Stimulated activated CD4-positive, alpha-beta T cell treated with anti-CD3 and anti-CD28 coated beads, TNF-alpha, amount 100 ng/mL, for 1 hour (primary cell): ENCODE measurements at places on chromosomes 12 and 14.

GRCh38 chr12:3364226-3364625, 126.8 kb upstream of the PRMT8 start:
- DNase-seq = no peak

DNA sequence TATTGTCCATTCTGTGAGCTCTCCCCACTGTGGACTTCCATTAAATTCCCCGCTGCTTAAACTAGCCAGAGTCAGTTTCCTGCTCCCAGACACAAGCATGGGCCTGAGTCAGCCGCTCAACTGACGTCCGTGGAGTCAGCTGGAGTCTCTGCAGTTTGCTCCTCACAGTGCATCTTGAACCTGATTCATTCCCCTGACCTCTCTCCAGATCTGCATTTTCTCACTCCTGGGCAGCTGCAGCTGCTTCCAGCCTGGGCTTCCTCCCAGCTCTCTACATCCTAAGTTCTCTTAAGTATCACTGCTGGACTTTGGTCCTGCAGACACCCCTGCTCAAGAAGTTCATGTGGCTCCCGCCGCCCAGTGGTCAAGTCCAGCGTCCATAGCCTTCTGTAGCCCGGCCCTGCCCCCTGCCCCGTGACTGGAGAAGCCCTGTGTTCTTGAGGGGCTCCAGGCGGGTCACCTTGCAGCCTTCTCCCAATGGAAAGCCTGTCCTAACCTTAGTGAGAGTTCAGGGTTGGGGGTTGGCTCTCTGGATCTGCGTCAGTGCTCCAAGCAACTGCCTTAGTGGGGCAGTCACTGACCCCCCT, 20.0 kb downstream of the NFKBIA start:
- no peak for DNase-seq

DNA sequence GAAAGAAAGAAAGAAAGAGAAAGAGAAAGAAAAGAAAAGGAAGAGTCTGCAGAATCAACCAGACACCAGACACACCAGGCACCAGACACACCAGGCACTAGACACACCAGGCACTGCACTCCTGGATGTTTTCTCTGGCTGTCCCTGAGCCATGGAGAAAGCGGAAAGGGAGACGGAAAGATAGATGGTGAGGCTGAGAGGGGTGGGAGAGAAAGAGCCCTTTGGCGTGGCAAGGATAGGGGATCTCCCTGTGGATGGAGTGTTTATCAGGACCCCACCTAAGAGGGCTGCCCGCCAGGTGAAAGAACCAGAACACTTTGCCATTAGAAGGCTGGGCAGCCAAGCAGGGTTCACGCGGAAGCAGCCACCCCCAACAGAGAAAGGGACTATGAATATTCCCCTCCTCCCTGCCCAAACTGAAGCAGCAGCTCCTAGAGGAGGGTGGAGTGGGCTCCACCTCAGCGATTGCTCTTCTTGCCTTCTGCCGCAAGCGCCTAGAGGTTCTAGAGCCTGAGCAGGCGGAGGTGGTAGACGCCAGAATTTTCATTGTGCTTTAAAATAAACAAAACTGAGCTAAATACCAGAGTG, 13.4 kb downstream of the ST8SIA1 start:
- no peak for DNase-seq

- no peak for DNase-seq
These were observed 9.8 kb downstream of the OR2AP1 start for GRCh38 chr12:55582066-55582465.

DNA sequence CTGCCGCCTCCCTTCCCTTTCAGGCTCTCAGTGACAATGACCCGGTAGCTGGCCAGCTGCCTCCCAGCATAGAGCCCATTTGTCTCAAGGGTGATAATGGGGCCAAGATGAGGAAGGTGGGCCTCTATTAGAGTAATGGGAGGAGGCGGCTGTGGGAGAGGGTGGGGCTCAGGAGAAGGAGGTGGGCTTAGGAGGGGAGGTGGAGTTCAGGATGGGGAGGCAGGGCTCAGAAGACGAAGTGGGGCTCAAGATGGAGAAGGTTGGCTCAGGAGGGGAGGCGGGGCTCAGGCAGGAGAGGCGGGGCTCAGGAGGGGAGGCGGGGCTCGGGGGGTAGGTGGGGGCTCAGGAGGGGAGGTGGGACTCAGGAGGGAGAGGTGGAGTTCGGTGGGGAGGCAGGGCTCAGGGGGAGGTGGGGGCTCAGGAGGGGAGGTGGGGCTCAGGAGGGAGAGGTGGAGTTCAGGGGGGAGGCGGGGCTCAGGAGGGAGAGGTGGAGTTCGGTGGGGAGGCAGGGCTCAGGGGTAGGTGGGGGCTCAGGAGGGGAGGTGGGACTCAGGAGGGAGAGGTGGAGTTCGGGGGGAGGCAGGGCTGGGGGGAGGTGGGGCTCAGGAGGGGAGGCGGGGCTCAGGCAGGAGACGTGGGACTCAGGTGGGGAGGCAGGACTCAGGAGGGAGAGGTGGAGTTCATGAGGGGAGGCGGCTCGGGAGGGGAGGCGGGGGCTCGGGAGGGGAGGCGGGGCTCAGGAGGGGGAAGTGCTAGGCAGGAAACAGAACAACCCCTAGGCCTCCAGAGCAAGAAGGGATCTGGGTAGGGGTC, 36.8 kb downstream of the IQSEC3 start:
- no peak for DNase-seq

DNA sequence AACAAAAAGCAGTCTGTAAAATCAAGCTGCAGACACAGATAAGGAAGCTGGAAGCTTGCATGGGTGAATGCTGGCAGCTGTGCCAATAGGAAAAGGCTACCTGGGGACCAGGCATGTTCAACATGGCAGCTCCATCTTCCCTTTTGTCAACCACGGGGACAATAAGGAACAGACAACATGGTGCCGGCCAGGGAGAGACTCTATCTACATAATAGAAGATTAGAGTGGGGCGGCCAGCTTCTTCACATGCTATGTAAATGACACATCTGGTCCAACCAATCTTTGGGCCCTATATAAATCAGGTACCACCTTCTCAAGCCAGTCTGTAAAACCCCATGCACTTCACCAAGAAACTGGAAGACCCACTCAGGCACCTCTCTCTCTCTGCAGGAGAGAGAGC, 157.6 kb downstream of the SUDS3 start:
- DNase-seq = no peak

GRCh38 chr14:101481557-101481956, 79.7 kb upstream of the DIO3 start:
- no peak for DNase-seq

- no peak for DNase-seq
These were observed 88.2 kb downstream of the SLCO1B1 start for GRCh38 chr12:21219206-21219605.

- no peak for DNase-seq
These were observed 147.4 kb upstream of the FOXN3 start for GRCh38 chr14:89564286-89564957.

GRCh38 chr14:93396456-93396855, 34.3 kb upstream of the UNC79 start:
- DNase-seq = no peak

- no peak for DNase-seq
These were observed 2.8 kb upstream of the SLC25A47 start for GRCh38 chr14:100320157-100320856.

GRCh38 chr12:106780010-106780631, 5.6 kb downstream of the RIC8B start:
- no peak for DNase-seq

GRCh38 chr12:5459051-5459782, 27.3 kb downstream of the NTF3 start:
- no peak for DNase-seq

DNA sequence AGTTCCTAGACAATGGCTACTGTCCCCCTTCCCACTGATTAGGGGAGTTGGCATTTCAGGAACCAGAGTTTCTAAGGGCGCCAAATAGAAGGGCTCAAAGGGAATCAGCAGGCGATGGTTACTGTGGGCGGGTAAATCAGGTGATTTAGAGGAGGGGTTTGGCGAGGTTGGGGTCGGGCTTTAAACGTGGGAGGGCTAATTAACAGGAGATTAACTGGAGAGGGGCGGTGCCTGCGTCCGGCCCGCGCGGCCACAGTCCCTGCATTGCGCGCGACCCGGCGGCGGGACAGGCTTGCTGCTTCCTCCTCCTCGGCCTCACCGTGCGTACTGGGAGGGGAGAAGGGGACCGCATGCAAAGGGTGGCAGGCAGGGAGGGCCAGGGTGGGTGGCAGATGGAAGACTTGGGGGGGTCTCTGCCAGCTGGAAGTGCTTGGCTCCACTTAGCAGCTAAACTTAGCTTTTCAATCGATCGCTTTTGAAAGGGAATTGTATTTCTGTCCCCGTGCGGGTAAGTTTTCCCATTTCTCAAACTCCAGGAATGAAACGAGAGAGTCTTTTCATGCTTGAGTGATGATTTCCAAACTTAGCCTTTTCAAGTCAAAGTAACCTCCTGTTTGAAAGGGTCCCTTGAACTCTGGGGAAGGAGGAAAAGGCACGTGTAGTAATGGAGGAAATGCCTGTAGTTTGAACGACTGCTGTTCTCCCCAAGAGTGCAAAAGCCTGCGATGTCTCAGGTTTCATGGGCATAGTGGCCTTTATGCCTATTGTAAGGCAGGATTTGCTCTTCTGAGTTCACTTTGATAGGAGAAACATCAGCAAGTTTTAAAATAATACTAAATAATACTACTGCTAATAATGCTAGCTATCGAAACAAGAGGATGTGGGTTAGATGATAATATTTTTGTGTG, at the start of gene MGST1:
Gene MGST1, plus strand, starts transcription at position 255 of the 908 bp plus-strand sequence. CDS start 6,608 bp downstream, outside the sequence.
- no peak for DNase-seq

- DNase-seq = peak; percentile 57
These were observed 50.5 kb downstream of the IRF2BPL start for GRCh38 chr14:76977793-76978720.

DNA sequence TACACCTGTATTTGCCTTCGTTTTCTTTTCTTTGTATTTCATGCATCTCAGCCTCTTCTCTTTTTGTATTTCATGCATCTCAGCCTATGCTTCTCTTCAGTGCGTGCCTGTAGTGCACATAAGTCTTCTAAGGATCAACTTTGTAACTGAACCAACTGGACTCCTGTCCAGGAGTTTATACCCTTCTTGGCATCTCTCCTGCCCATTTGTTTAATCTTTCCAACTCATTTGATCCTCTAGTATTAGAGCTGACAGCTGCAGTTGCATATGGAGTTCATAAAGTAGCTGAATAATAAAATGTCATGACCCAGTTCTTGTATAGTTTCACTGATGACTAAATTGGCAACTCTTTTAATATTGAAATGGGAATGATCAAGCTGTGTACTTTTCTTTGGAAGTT, 89.7 kb downstream of the FGD4 start:
- no peak for DNase-seq

DNA sequence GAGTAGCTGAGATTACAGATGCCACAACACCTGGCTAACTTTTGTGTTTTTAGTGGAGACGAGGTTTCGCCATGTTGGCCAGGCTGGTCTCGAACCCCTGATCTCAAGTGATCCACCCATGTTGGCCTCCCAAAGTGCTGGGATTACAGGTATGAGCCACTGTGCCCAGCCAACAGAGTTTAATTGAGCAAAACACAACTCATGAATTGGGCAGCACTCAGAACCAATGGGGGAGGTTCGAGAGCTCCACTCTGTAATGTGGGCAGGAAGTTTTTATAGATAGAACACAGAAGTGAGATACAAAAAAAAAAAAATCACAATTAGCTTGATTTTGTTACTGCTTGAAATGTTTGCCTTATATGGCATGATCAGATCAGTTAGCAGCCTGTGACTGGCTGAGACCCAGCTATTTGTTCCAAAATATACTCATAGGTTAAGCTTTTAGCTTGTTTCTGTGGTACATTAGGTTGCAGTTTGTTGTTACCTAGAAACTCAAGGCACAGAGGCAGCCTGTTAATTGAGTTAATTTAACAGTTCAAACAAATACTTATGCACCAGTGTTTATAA, 1.4 kb upstream of the P2RX2 start:
- no peak for DNase-seq

DNA sequence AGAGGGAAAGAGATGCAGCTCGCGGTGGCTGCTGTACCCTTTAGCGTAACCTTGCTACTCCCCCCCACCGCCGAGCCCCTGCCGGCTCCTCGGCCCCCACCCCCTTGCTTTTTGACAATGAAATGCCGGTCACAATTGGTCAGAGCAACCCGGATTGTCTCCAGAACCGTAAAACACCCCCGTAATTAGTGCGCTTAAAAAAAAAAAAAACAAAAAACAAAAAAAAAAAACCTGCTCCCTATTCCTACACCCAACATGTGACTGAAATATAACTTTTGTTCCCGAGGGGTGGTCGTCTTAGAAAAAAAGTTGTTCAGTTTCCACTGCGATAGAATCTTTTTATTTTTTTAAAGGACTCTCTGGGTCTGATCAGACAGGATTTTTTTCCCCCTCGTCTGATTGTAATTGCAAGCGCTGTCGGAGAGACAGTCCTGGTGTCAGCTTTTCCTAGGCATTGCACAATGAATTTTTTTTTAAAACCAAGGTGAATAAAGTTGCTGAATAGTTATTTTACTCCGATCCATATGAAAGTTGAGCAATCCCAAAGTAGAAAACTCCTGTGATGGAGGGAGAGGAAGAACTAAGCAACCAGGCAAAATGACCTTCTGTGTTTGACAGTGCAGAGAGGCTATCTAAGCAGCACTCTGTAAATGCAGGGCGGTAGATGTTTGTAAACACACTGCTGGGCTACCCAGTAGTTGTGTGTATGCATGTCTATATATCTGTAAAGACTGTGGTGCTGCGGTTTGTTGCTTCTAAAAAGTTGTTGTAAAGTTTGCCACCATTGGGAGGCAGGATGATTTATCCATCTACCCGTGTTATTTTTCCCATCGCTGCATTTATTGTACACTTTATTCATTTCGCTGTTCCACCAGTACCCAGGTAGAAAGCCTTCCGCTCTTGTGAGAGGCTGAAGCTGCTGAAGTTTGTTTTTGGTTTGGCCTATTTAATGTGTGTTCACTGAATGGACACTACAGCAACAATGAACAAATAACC, 1.1 kb downstream of the ETV6 start:
- no peak for DNase-seq

GRCh38 chr14:56905282-56905681, 95.0 kb upstream of the OTX2 start:
- no peak for DNase-seq

DNA sequence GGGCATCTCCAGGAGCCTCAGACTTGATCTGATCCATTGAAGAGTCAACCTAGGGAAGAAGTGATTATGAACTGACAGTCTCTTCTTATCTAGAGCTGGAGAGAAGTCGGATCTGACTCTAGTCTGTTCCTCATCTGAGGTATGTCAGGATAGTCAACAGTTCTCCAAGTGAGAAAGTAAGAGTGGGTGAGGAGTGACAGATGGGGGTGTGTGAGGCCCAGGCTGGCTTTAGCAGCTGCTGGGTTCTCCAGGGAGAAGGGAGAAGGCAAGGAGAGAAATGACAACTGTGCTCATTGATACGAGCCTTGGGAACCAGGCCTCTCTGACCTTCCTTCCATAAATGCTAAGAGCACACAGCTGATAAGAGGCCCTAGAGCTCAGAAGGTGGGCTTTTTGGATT, 53.3 kb downstream of the IRAK3 start:
- no peak for DNase-seq

- no peak for DNase-seq
These were observed 45.9 kb downstream of the NOC4L start for GRCh38 chr12:132190012-132190755.
